ENCODE measurements at places on chromosomes 7 and 10.

- DNase-seq = no peak
Observed at GRCh38 chr10:478471-479245, 210.8 kb downstream of the DIP2C start.

GRCh38 chr7:42035210-42035609 is 201.8 kb downstream of the GLI3 start:
- no peak for DNase-seq

- no peak for DNase-seq
Observed at GRCh38 chr7:104679085-104679484, 334.9 kb upstream of the KMT2E start.

DNA sequence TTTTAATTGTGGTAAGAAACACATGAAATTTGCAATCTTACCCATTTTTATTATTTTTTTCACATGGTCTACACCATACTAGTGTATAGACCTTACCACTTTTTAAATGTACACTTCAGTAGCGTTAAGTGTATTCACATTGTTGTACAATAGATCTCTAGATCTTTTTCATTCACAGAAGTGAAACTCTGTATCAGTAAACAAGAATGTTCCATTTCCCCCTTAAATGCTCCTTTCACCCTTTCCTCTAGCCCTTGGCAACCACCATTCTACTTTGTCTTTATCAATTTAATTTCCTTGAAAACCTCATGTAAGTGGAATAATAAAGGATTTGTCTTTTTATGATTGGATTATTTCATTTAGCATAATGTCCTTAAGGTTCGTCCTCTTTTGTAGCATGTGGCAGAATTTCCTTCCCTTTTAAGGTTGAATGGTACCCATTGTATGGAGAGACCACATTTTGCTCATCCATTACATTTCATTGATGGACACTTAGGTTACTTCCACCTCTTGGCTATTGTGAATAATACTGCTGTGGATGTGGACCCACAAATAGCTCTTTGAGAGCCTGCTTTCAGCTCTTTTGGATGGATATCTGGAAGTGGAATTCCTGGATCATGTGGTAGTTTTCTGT is 45.7 kb downstream of the SNX10 start:
- DNase-seq = no peak

GRCh38 chr7:94662548-94662947 is 6.6 kb upstream of the SGCE start:
- DNase-seq = no peak

DNA sequence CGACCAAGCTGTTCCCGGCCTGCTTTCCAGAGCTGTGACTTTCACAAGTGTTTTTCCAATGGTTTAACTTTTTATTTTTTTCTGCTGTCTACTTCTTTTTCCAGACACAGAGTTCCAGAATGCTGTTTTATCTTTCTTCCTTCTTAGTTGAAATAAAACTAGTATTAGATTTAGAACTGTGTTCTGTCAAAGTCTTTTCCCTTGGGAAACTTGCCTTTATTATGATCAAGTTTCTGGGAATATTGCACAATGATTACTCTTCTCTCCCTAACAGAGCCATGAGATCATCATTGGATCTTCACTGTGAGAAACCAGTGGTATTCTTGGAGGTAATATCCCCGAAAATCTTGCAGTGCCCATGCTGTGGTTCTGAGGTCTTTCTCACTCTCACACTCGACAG is 104.9 kb upstream of the KCND2 start:
- DNase-seq = no peak

DNA sequence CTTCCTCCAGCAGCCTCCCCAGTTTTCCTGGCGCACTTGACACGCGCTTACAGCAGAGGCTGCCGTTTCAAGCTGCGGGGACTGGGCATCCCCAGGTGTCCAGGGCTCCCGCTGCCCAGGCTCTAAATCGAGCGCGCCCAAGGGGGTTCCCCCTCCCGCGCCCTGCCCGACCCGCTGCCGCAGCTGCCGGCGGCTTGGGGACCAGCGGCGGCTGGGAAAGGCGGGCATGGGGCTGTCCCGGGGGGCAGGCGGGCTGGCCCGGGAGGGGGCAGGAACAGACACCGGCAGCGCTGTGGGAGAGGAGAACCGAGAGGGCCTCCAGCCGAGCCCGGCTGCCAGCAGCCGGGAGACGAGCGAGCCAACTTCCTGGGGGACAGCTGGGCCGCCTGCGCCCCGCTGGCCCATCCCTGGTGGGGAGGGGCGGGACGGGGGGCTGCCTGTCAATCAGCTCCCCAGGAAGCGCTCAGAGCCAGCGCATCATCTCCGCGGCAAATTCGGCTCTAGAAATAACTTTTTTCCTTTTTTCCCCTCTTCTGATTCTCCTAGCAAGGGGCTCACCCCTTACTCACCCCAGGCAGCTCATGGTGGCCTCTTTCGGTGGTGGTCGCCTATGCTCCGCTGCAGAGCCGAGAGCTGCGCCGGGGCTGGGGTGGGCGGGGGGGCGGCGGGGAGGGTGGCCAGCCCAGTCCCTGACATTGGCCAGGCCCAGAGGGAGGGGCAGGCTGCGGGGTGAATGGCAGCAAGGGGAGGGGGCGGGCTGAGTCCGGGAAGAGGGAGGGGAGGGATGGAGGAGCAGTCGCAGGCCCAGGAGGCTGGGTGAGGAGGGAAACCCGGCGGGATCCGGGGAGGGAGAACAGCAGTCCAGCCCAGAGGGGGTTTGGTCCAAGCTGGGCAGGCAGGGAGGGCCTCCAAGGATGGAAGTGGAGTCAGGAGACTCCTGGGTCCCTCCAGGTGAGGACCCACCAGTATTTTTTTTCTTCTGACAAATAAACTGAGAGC is 14.7 kb downstream of the GRID2IP start:
- no peak for DNase-seq

DNA sequence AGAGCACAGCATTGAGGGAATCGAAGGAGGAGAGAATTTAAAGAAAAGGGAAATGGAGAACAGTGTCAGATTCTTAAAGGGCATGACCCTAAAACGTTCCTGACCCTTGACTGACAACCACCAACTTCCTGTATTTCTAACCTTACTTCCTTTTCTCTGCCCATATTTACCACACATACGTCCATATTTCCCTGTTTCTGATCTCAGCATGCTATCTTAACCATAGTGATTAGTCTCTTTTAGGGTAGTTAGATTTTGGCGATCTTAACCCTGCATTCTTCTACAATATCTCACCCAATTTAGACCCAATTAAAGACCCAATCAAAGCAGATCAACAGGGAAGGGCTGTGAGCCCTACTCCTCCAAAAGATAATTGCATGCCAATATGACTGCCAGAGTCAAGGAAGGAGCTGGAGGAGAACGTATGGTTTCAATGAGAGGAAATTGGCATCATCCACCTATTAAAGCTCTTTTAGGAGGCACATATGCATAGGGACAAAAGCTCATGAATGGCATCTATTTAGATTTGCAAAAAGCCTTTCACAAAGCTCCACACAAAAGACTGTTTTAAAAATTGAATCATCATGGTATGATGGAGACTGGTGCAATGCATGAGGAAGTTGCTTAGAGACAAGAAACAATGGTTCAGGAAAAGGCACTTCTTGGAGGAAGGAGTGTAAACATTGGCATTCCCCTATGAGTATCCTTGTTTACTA is 49.0 kb upstream of the ARHGAP12 start:
- DNase-seq = no peak

GRCh38 chr7:155223021-155223420 is 74.7 kb upstream of the INSIG1 start:
- no peak for DNase-seq

DNA sequence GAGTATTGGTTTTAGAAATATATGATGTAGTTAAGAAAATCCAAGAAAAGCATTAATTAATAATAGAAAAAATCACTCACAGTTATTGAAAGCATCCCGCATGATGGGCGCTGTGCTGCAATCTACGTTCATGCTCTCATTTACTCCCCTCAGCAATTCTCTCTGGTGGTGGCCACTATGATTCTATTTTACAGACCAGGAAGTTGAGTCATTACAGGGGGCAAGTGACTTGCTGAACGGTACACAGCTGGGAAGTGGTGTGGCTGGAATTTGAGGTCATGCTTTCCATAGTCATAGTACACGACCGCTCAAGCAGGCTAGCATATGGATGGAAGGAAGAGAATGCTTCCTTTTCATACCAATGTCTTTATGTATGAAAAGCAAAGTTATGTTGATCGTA is 117.4 kb downstream of the TES start:
- DNase-seq = no peak

Measured in DMS153 (cell line).